ENCODE measurements at places on chromosomes 1 and 21. TPM values are rescaled to one million over a fixed set of nuclear protein-coding genes. Genes with fewer than 3 reads are reported as not detected.

Gene SLAMF1
- total RNA-seq = 103 TPM

Gene ARHGEF10L
- not detected for total RNA-seq

Gene OLIG2
- not detected for total RNA-seq

Gene MARK1
- not detected for total RNA-seq

Gene ACTL8
- 0.09 TPM for total RNA-seq

Gene PACC1
- 9.2 TPM for total RNA-seq

Gene ZNF683
- total RNA-seq = not detected

Gene ILDR2
- total RNA-seq = 14.6 TPM

Gene ZNF695
- total RNA-seq = 1.2 TPM

Gene CLCA1
- total RNA-seq = not detected

Gene SH2D5
- 0.51 TPM for total RNA-seq

Gene CCDC181
- total RNA-seq = 0.14 TPM

Gene GJA5
- not detected for total RNA-seq

Gene FCGR1A
- not detected for total RNA-seq

Gene SPRR2F
- total RNA-seq = not detected

Gene IGFN1
- total RNA-seq = not detected

Gene IGSF5
- total RNA-seq = not detected

Gene OR2L3
- total RNA-seq = not detected

Gene LEMD1
- 0.79 TPM for total RNA-seq

Gene ZMYND12
- total RNA-seq = 0.64 TPM

Gene ATF6
- 31.9 TPM for total RNA-seq

Gene SRM
- total RNA-seq = 180 TPM

Gene UBIAD1
- 29.2 TPM for total RNA-seq

Gene DMRTA2
- total RNA-seq = not detected

Gene AMY2B
- total RNA-seq = 3.6 TPM

Gene RGS1
- 12.0 TPM for total RNA-seq

Gene SMIM1
- total RNA-seq = 3.0 TPM

Gene KANK4
- total RNA-seq = not detected

Gene LENEP
- 0.80 TPM for total RNA-seq

Gene STUM
- total RNA-seq = not detected

Gene CFHR3
- total RNA-seq = not detected

Gene HORMAD1
- total RNA-seq = 0.25 TPM

Gene PGLYRP4
- not detected for total RNA-seq

Gene CD2
- total RNA-seq = 291 TPM

Gene REG4
- total RNA-seq = 0.34 TPM

Gene DDX20
- 13.5 TPM for total RNA-seq

Gene OLFML2B
- 0.14 TPM for total RNA-seq

Gene LCE1F
- total RNA-seq = not detected

Gene MSH4
- 0.21 TPM for total RNA-seq

Gene LSS
- 14.1 TPM for total RNA-seq

Gene TCHH
- total RNA-seq = not detected

Gene TINAGL1
- total RNA-seq = not detected

Gene RFX5
- total RNA-seq = 50.4 TPM

Gene OPRD1
- total RNA-seq = 0.02 TPM

Gene PANK4
- 32.4 TPM for total RNA-seq

Gene LRRC71
- not detected for total RNA-seq

Gene OR14K1
- not detected for total RNA-seq

Gene LIN28A
- not detected for total RNA-seq

Gene AHDC1
- 12.1 TPM for total RNA-seq

Gene LCE2B
- not detected for total RNA-seq

Gene PKP1
- total RNA-seq = not detected

Gene TMIGD3
- total RNA-seq = not detected

Gene CR1
- 0.05 TPM for total RNA-seq

Gene DHX9
- total RNA-seq = 255 TPM

Gene CACNA1E
- not detected for total RNA-seq

Gene CLSTN1
- 34.9 TPM for total RNA-seq
